ENCODE measurements at places on chromosomes 7 and 10.

GRCh38 chr7:30246392-30246791, 38.0 kb upstream of the ZNRF2 start:
- no peak for DNase-seq

DNA sequence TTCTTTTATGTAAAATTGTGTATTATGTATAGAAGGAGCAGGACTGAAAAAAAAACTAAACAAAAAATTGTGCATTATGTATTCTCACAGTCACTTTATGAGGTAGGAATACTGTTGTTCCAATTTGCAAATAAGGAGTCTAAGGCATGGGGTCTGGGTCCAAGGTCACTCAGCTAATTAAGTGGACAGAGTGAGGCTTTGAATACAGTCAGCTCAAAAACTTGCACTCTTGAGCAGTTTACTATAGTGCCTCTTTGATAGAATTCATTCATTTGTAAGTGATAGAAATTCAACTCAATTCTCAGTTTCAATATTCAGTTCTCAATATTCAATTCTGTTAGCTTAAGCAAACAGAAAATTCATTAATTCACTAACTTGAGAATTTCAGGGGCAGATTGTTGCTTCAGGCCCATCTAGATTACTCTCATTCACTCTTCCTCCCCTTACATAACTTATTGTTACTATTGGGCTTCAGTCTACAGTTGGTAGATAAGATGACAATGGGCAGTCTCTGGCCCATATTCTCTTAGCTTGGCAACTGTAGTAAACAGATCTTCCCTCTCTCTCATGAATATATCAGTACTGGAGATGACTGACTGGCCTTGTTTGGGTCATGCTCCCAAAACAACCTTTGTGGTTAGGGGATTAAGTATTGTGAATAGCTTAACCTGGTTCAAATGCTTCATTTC, 86.6 kb downstream of the BTAF1 start:
- no peak for DNase-seq

DNA sequence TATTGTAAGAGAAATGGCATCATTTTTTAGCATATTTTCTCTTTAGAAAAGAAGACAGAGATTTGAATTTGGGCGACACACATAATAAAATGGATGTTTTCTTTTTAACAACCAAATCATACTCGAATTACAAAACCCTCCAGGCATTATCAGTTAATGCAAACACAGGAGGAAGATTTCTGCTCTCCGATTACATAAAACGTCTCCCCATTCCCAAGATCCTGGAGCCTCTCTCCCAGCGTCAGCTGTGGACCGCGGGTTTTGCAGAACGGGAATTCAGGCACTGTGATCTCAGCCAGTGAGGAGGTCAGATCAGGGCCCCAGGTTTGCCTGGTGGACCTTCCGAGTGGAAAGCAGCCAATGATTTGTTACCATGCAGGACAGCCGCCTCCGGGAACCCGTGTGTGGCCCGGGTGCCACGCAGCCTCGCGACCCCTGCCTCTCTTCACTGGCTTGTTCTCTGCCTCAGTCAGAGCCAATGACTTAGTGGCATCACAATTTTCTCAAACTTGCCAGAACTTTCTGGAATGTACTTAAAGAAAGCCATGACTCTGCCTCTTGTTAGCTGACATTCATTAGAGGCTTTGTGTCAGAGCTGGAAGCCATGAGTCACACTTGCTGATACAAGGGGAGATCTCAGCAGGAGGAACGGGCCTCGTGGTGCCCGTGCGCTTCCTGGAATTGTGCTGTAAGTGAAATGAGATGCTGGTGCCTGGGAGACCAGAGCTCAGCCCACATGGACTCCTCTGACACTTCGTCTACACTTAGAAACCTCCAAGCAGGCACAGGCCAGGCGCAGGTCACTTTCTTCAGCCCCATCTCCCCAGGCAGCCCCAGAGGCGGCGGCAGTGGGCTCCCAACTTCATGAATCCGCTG, 246.1 kb downstream of the KLF6 start:
- no peak for DNase-seq

DNA sequence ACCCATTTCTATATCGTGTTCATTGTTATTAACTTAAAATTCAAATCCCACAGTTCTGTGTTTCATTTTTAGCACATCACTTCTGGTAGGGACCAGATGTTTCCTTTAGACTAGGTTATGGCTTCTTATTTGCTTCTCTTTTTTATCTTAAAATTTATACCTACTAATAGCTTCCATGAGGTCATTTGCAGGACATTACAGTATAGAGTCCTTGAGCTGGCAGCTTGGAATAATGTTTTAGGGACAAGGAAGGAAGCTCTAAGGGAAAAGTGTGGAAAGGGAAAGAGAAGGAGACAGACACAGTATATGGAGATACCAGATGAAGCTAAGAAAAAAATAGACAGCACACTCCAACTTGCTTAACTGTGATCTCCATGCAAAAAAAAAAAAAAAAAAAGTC, 48.8 kb upstream of the CD36 start:
- no peak for DNase-seq

GRCh38 chr7:131061818-131062217, 265.9 kb upstream of the MKLN1 start:
- DNase-seq: no peak

DNA sequence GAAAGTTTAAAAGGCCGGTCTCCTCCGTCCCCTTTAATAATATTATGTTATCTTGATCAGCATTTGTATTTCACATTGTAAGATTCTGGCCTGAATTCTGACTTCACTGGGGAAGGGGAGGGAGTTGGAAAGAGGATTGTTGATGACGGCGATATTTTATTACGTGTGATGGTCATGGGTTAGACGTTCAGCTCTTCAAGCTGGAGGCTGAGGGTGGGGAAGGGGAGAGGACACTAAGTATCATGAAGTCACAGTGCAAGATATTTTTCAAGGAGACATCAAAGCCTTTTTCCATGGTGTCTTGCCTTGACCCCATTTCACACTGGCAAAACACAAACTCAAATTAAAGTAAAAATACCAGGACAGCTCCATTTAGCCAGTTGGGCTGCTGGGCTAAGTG, 126.7 kb downstream of the WDR11 start:
- DNase-seq: no peak

- DNase-seq: no peak
These were observed 780.8 kb upstream of the C7orf33 start for GRCh38 chr7:147809786-147810185.

- DNase-seq: no peak
These were observed 21.3 kb upstream of the ELN start for GRCh38 chr7:74006451-74007241.

- no peak for DNase-seq
These were observed 500.7 kb downstream of the TCERG1L start for GRCh38 chr10:130810856-130811255.

- DNase-seq: no peak
These were observed 129.2 kb upstream of the CDCA7L start for GRCh38 chr7:22074897-22075296.

DNA sequence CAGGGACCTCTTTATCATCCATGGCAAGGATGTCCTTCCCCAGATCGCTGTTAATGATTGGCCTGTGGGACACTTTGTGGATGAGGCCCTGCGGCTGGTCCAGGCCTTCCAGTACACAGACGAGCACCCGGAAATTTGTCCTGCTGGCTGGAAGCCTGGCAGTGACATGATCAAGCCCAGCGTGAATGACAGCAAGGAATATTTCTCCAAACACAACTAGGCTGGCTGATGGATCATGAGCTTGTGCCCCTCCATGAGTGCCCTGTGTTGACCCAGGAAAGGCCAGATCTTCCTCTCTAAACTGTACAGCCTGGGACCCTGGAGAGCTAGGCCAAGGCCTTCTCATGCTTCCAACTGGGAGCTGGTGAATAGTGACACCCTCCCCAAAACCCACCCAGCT, 124.1 kb downstream of the CUL2 start:
- DNase-seq: no peak

DNA sequence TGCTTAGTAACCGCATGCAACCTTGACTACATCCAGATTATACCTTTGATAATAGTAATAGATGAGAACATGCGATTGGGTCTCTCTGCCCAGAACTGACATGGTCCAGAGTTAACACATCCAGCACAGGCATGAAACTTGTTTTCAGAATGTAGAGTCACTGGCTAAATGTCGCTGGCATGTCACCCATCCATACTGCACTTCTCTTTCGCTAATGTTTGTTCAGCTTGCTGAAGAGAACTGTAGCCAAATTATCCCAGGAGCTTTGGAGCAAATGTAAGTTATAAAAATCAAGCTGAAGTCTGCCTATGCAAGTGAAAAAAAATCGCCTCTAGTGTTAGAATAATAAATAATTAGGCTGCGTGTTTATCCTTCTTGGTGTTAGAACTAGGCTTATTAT, 98.2 kb downstream of the PRTFDC1 start:
- no peak for DNase-seq

DNA sequence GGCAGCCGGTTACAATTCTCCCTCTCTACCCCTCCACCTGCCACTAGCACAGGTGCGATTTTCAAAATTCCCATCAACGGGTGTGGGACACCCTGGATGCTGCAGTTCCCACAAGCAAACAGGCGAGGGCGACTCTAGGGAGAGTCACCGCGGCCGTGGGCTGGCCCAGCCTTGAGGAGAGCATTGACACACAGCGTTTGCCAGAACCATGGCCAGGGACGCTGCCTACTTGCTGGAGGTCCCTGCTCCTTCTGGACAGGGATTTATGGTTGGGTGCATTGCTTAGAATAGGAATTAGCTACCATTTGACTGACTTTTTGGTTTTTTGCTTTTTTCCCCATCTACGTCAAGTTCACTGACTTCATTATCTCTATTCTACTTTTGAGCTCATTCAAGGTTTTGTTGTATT, 19.0 kb upstream of the CLDN4 start:
- peak; percentile 34 for DNase-seq

DNA sequence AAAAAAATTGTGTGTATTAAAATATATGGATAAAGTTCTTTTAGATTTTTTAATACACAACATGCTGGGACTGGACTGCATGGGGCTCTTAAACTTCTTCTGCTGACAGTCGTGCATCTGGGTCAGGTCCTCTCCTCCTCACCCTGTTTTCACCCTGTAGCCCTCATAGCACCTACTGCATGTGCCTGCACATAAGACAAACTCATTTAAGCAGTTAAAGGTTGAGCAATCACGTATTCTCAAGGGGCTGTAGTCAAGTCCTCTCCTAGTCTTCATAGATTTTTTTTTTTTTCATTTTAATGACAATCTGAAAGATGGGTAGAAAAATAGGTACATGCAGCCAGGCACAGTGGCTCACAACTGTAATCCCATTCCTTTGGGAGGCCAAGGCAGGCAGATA, 23.6 kb upstream of the PDCD4 start:
- no peak for DNase-seq

DNA sequence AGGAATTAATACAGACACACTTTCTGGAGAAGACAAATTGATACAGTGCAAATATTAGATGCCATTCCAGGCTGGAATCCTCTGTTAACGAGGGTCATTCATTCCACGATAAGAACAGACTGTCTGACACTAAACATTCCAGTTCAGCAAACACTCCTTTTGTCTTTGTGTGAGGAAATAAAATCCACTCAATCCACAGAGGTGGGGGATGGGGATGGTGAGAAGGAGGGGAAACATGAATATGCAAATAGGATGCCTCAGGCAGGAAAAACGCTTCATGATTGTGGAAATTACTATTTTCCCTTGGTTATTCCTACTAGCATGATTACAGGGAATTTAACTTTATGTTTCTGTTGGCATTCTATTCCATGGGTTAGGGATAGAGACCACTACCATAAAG, 196.9 kb upstream of the CDCA7L start:
- DNase-seq: no peak

DNA sequence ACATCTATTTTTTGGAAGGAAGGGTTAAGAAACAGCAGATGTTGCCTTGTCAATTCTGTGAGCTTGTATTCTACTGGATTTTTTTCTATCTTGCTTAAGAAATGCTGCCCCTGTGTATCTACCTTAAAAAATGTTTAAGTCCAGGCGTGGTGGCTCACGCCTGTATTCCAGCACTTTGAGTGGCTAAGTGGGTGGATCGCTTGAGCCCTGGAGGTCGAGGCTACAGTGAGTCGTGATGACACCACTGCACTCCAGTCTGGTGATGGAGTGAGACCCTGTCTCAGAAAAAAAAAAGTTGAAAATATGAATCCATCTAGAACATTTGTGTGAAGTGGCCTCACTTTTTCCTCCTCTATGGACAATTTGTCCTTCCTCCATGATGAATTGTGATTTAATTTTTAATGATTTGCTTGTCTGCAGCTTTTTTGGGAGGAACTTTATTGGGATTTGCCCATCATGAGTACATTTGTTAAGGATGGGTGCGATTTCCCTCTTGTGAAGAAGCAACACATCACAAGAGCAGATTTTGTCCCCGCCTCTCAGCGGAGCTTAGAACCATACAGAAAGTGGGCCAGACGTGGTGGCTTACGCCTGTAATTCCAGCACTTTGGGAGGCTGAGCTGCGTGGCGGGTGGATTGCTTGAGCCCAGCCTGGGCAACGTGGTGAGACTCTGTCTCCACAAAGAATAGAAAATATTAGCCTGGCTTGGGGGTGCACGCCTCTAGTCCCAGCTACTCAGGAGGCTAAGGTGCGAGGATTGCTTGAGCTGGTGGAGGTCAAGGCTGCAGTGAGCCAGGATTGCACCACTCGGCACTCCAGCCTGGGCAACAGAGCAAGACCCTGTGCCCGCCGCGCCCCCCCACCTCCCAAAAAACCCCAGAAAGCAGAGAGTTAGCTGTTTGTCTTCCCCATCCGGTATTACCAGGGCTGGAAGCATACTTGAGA, 57.7 kb downstream of the DNAJB6 start:
- DNase-seq: no peak

DNA sequence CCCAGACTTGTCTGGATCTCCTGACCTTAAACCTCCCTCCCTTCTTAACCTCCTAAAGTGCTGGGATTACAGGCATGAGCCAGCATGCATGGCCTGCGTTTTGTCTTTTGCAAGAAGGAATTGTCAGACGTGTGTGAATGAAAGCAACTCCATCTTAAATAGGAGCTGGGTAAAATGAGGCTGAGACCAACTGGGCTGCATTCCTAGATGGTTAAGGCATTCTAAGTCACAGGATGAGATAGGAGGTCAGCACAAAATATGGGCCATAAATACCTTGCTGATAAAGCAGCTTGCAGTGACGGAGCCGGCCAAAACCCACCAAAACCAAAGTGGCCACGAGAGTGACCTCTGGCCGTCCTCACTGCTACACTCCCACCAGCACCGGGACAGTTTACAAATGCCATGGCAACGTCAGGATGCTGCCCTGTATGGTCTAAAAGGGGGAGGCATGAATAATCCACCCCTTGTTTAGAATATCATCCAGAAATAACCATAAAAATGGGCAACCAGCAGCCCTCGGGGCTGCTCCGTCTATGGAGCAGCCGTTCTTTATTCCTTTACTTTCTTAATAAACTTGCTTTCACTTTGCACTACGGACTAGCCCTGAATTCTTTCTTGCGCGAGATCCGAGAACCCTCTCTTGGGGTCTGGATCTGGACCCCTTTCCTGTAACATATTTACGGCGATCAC, 41.2 kb upstream of the SDK1 start:
- DNase-seq: no peak
